Stimulated activated CD4-positive, alpha-beta T cell treated with anti-CD3 and anti-CD28 coated beads, TNF-alpha, amount 100 ng/mL, for 4 hours (primary cell): ENCODE measurements at places on chromosomes 7 and 10.

- DNase-seq: no peak
These were observed 77.2 kb downstream of the KIAA1549 start for GRCh38 chr7:138903859-138904435.

- no peak for DNase-seq
These were observed 776.4 kb downstream of the TYW1 start for GRCh38 chr7:67773081-67773480.

- DNase-seq: no peak
These were observed 2.0 kb downstream of the MOSPD3 start for GRCh38 chr7:100614308-100614861.

DNA sequence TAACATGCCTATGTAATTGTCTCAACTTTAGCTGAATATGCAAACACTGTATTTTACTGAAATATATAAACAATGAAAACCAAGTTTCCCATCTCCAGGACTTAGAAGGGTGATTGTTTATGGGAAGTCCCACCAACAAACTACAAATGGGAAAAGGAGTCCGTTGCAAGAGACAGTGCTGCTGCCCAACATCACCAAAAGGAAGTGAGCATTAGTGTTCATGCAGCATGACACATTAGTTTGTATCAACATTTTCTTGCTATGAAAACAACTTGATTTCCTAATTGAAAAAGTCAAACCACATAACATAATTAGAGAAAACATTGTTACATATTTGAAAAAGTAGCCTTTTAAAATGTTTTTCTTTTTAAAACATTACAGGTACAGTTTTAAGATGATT is 138.5 kb downstream of the ZNF438 start:
- no peak for DNase-seq

DNA sequence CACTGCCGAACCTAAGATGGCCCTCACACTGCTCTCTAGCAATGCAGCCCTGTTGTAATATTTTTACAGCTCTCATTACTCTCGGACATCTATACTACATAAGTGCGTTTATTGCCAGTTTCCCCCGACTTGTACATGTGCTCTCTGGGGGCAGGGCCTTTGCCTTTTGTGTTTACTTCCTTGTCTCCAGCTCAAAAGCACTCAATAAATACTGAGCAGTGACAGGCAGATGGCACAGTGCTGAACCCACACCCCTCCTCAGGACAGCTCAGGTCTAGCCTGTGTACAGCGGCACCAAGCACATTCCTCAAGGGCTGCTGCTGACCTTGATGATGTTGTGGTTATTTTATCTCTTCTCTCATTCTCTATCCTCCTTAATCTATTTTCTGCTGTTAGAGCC is 68.0 kb upstream of the ELMO1 start:
- no peak for DNase-seq

DNA sequence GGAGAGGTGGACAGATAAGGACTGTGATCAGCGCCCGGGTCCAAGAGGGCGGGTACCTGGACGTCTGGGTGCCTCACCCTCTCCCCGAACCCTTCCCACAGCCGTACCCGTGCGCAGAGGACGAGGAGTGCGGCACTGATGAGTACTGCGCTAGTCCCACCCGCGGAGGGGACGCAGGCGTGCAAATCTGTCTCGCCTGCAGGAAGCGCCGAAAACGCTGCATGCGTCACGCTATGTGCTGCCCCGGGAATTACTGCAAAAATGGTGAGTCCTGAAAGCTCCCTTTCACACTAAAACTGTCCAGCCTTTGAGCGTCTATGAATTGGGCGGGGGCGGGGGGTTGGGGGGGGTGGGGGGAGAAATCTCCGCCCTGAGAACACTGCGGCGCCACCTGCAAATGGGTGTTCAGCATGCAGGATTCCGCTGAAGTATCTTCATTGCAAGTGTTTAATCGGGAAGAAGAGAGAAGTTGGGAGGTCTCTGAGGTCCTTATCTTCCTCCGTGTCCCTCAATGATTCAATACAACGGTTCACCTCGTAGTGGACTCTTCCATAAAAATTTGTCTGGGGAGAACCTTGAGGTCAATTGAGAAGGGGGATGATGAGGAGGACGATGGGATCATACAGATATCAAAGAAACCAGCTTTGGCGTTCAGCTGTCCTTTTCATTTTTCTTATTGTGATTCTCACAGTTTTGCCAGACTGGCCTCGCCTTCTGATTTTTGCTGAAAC is 906 bp downstream of the DKK1 start:
- DNase-seq: no peak

- no peak for DNase-seq
These were observed 88.7 kb downstream of the ADARB2 start for GRCh38 chr10:1648648-1649047.

DNA sequence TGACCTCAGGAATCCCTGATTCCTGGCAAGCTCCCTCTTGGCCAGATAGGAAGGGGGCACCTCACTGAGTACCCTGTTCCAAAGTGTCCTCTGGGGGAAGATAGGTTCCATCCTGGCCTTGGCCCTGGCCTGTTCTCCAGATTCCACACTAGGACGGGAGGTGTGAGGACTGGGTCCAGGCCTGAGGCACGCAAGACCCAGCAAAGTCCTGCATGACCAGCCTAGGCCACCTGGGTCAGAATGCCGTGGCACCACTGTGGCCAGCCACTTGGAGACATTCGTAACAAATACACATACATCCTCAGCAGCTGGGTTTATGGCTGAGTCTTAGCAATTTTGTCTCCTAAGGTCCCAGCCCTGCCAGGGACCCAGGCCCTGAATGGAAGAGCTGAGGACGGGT is 23.3 kb upstream of the TLX1 start:
- DNase-seq: no peak

DNA sequence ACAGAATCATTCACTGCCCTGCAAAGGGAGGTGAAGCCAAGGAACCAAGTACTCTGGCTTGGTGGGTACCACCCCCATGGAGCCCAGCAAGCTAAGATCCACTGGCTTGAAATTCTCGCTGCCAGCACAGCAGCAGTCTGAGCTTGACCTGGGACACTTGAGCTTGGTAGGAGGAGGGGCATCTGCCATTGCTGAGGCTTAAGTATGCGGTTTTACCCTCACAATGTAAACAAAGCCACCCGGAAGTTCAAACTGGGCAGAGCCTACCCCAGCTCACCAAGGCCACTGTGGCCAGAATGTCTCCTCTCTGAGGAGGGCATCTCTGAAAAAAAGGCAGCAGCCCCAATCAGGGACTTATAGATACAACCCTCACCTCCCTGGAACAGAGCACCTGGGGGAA is 1050.0 kb upstream of the GHITM start:
- DNase-seq: no peak

DNA sequence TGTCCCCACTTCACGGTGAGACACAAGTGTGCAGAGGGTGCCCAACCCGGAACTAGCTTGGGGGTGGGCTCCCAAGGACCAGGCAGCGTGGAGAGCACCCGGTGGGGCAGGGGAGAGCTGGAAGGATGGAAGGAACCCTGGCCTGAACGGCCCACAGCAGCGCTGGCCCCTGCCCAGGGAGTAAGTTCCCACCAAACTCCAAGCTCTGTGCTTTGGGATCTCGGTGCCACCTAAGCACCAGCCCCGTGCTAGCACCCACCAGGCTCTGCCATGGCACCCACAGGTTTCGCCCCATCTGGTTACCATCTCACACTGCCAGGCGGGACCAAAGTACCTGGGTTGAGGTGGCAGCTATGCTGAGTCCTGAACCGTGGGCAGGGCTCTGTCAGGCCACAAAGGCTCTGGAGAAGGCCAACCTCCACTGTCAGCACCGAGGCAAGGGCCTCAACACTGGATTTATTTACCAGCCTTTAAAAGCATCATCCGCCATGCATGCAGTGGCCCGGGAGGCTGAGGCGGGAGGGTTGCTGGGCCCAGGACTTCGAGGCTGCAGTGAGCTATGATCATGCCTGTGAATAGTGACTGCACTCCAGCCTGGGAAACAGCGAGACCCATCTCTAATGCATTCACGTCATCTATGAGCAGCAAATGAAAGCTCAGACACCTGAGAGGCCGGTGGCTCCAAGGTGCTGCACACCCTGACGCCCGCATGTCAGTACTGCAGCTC is 16.0 kb downstream of the GPER1 start:
- DNase-seq: no peak

GRCh38 chr10:77560471-77560870 is 77.1 kb downstream of the KCNMA1 start:
- no peak for DNase-seq

DNA sequence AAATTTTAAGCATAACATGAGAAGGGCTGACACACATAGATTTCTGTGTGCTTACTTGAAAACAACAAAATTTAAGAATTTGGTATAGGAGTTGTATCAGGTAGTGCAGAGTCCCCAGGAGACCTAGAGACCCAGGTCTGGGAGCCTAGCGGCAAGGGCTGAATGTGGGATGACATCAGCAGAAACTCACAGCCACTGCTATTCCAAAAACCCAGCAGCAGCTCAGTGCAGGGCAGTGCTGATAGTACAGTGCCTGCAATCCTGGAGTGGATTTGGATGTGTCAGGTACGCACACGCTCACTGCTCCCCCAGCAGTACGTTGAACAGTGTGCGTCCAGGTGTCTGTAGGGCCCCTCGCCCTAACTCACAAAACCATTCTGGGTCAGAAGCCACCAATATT is 87.1 kb downstream of the EGFR start:
- DNase-seq: no peak
